BJ (cell line): ENCODE measurements at places on chromosomes 13 and 19.
A peak's percentile ranks its signal among the peaks of the same experiment; 100 is the strongest.

GRCh38 chr19:35519291-35519690 lies 5.8 kb upstream of the DMKN start:
- DNase-seq, result no peak

- no peak for DNase-seq
Observed at GRCh38 chr19:42131149-42132029, 857 bp downstream of the POU2F2 start.

- no peak for DNase-seq
Observed at GRCh38 chr19:38224014-38224862, at the start of gene DPF1. TSS of gene DPF1 (minus strand) at chr19:38224222. CDS start at chr19:38224142, 80 bp downstream.

GRCh38 chr13:90455823-90456222 lies 891.7 kb upstream of the MIR17HG start:
- DNase-seq, result no peak

DNA sequence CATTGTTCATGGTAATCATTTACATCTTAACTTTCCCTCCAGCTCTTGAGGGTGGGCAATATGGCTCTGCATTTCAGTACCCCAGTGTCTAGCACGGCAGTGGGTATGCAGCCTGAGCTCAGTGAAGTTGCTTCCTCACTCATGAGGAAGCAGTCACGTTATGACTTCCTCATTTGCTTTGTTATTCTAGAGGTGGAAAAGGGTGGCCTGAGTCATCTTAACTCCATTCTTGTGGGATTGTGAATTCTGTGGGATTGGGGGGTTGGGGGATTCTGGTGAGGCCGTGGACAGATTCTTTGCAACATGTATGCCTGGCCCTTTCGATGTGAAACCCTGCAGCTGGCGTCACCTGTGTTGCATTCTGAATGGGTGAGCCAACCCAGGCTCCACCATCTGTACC lies 406.7 kb upstream of the ZNF507 start:
- no peak for DNase-seq

DNA sequence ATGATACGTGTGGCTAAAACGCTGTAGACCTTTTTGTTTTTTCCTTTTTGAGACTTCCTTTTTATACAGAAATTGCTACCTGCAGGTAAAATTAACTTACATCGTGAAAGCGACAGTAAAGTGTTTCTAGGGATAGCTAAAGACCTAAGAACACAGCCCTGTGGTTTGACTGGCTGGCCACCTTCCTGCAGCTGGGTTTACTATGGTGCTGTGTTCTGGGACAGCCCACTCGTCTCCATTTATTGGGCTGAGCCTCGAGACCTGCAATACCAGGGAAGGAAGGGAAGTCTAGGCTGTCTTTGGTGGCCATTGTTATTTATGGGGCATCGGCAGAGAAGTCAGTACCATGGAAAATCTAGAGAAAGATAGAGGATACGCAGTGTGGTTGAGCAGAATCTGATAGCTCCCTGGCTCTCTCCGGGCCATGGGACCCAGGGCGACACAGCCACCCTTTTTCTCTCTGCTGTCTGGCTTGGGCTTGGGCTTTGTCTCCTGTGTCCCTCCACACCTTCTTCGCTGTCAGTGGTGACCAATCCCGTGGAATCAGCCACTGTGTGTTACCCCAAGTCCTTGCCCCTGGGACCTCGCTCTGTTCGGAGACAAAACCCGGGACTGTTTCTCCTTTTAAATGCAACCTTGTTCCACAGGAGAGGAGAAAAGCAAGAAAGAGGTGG lies 30.9 kb downstream of the ACTN4 start:
- DNase-seq, result no peak

GRCh38 chr13:96728463-96728862 lies 265.8 kb downstream of the OXGR1 start:
- DNase-seq, result no peak

- DNase-seq, result no peak
Observed at GRCh38 chr13:95343944-95344343, 42.7 kb upstream of the ABCC4 start.

- no peak for DNase-seq
Observed at GRCh38 chr19:44927746-44928145, 13.3 kb downstream of the APOC1 start.

DNA sequence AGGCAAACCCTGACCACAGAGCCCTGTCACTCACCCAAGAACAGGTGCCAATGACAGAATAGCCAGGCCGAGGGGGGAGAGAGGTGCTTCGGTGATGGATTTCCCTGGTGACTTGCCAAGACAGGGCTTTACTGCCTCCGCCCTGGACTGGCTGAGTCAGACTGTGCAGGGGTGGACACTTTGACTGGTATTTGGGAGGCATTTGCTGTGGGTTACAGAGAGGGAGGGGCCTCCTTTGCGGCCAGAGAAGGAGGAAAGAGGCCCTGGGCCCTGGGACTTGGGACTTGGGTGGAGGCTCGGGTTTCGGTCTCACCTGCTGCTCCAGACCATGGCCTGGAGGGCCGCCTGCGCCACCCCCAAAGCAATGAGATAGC lies 4.6 kb upstream of the EPS8L1 start:
- no peak for DNase-seq

GRCh38 chr13:112058519-112058873 lies 8.5 kb upstream of the SOX1 start:
- no peak for DNase-seq

DNA sequence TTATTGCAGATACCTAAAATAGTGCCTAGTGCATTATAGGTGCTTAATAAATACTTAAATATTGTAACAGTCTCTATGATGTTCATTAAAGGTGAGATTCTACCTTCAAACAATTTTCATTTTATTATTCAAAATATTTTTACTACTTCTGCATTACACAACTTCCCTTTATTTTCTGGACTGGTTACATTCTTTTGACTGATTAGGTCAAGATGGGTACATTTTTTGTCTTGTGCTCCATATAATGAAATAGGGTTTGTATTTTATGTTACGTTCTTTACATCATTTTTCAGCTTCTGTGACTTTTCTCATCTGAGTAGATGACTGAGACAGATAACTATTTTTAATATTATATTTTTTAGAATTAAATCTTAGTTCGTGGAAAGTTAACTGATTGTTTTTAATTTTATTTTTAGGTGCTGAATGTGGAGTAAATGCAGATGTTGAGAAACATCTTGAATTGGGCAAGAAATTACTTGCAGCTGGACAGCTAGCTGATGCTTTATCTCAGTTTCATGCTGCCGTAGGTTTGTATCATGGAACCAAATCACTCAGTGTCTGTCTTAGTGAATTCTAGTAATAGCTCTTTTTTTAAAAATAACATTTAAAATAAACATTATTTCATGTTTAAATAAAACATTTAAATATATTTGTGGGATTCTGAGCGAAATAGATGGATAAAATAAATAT lies 32.0 kb downstream of the DNAJC3 start:
- DNase-seq, result no peak

GRCh38 chr13:72437458-72437857 lies 290.0 kb downstream of the MZT1 start:
- peak; percentile 29 for DNase-seq

DNA sequence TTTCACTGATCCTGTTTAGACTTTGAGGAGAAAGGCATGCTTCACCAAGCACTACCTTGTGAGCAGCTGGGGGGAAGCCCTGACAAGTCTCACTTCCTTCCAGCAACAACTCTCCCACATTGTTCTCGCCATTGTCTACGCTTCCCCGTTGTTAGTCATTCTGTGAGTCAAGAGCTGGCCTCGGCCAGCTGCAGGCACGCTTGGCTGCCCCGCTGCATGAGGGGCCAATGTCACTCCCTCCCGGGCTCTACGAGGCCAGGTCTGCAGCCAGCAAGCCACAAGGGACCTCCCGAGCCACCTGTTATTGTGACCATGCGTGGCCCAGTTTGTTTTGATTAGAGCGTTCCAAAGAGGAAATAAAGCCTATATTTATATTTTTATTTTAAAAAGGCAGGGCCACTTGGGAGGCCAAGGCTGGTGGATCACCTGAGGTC lies 220.9 kb downstream of the FOXO1 start:
- no peak for DNase-seq

GRCh38 chr19:1837625-1838105 lies 10.6 kb downstream of the REXO1 start:
- no peak for DNase-seq

DNA sequence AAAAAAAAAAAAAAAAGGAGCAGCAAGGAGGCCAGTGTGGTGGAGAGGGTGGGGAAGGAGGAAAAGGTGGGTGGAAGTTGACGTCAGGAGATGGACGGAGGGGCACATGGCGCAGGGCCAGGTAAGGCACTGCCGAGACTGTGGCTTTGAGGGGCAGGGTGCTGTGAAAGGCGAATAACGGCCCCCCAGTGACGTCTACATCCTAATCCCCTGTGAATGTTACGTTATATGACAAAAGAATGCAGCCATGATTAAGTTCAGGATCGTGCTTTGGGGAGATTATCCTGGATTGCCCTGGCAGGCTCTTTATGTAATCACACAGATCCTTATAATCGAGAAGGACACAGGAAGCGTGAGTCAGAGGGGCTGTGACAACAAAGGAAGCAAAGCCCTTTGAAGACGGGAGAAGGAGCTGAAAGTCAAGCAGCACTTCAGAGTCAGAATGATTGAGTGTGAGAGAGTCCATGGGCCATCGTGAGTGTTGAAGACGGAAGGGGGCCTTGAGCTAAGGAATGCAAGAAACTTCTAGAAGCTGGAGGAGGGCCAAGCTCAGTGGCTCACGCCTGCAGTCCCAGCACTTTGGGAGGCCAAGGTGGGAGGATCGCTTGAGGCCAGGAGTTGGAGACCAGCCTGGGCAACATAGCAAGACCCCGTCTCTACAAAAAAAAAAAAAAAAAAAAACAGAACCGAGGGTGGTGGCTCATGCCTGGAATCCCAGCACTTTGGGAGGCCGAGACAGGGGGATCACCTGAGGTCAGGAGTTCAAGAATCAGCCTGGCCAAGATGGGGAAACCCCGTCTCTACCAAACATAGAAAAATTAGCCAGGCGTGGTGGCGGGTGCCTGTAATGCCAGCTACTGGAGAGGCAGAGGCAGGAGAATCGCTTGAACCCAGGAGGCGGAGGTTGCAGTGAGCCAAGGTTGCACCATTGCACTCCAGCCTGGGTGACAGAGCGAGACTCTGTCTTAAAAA lies 13.8 kb upstream of the CEACAM16 start:
- peak; percentile 57 for DNase-seq

- DNase-seq, result no peak
Observed at GRCh38 chr19:46635920-46636761, at the start of gene GNG8. TSS of gene GNG8 (minus strand) at chr19:46636202. CDS start at chr19:46634682, 1,520 bp downstream.

DNA sequence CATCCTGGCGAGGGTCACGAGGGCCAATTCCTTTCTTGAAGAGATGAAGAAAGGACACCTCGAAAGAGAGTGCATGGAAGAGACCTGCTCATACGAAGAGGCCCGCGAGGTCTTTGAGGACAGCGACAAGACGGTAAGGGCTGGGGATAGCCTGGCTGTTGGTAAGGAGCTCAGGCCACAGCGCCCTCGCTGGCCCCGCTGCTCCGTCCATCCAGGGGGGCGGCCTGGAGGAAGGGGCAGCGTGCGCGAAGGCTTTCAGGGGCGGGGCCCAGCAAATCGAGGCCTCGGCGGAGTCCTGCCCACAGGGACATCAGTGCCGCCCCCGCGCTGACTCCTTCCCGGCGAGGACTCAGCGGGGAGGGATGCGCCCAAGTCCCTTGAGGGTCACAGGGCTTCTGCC lies 6.9 kb downstream of the F10 start:
- DNase-seq, result no peak
